ENCODE measurements at places on chromosomes 1 and 21.

- no peak for DNase-seq
These were observed 50.4 kb downstream of the PGBD5 start for GRCh38 chr1:230375780-230376179.

- DNase-seq = no peak
These were observed 50.4 kb upstream of the PTGFR start for GRCh38 chr1:78440381-78440793.

DNA sequence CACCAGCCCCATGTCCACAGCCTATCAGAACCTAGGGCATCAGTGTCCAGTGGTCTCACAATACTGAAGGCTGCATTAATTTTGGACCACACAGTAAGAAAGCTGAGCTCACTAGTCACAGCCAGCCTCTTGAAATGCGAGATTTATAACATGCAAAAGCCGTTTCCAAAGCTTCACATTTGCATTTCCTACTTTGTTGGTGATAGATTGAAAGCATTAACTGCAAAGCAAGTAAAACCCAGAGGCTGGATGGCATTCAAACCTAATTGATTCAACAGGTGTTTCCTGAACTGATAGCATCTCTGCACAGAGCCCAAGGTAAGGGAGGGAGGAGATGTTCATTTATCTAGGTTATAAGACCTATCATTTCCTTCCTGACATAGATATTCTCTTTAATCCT is 410.1 kb downstream of the OMA1 start:
- DNase-seq = no peak

DNA sequence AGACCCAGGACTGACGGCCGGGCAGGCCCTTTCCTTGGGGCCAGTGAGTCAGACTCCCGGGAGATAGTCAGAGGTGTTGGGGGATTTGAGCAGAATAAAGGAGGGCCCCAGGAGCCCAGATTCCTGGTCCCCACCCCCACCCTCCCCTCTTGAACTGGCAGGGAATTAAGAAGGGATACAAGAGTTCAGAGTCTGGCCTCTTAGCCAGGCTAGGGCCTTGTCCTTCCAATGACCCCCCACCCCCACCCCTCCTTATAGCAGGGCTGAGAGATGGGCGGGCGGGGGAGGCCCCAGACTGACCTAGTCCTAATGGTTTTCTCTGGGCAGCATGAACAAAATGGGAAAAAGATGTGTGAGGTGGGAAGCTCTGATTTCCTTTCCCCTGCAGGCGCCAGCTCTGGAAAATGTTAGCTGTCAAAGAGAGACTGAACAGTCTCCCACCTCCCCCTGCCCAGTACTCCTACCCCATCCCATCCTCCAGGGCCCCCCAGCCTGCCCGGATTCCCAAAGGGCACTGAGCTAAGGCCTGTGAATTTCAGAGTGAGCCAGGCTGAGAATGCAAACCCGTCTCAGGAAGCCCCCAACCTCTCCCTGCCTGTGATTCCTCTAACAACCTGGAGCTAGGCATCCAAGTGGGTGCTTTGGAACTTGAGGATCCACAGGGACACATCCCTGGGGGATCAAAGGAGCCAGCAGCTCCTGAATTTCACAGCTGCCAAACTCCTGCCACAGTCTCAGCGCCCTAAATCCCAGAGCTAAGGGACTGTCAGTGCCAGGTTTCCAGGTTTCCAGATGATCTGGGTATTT is 5.8 kb upstream of the CRABP2 start:
- DNase-seq = no peak

Data from forelimb muscle (tissue), 1 donor.